Right atrium auricular region (tissue), 2 donors: ENCODE measurements at places on chromosomes 3 and 15. TPM values are rescaled to one million over a fixed set of nuclear protein-coding genes. Genes with fewer than 3 reads are reported as not detected.

AADACL2 gene
- total RNA-seq = not detected

GRCh38 chr3:193573403-193574191 lies 18.9 kb upstream of the ATP13A4 start:
- no peaks in the 10 kb centered on the region for H3K36me3 ChIP-seq
- DNase-seq = no peak
- no peak overlapping the region for H3K27ac ChIP-seq
- H3K27me3 ChIP-seq = no peaks in the 10 kb centered on the region

GRCh38 chr3:147854542-147854941 lies 445.4 kb downstream of the ZIC1 start:
- H3K27ac ChIP-seq = no peak overlapping the region
- DNase-seq = no peak
- no peaks in the 10 kb centered on the region for H3K36me3 ChIP-seq
- no peaks in the 10 kb centered on the region for H3K27me3 ChIP-seq
- H3K4me3 ChIP-seq = no peak overlapping the region

AADAC gene
- total RNA-seq = 0.39 TPM

SH2D7 gene
- not detected for total RNA-seq

DNA sequence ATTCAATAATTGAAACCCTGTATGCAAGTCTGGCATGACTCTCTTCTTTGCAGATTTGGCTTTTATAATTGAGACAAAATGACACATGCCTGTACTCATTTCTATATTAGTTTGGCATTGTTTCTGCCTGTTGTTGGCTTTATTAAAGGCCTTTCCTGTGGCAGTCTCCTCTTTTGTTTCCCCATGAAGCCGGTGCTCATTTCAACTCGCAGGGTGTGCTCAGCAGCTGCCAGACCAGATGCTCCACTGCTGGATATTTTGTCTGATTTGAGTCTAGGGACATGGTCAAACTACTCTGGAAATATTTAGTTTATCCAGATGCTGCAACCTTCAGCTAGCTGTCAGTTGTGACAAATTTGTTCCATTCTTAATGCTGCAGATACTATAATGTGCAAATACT lies 445.3 kb downstream of the NAALADL2 start:
- no peak overlapping the region for H3K4me3 ChIP-seq
- H3K27ac ChIP-seq = no peak overlapping the region
- H3K27me3 ChIP-seq = no peaks in the 10 kb centered on the region
- no peaks in the 10 kb centered on the region for H3K4me1 ChIP-seq
- DNase-seq = no peak
- no peaks in the 10 kb centered on the region for H3K36me3 ChIP-seq

GASK1A gene
- 2.1 TPM for total RNA-seq

- DNase-seq = no peak
- H3K4me1 ChIP-seq = no peaks in the 10 kb centered on the region
- H3K27ac ChIP-seq = no peak overlapping the region
- no peak overlapping the region for H3K4me3 ChIP-seq
- no peaks in the 10 kb centered on the region for H3K36me3 ChIP-seq
These were observed 9.2 kb upstream of the SIN3A start for GRCh38 chr15:75460646-75461045.

DNA sequence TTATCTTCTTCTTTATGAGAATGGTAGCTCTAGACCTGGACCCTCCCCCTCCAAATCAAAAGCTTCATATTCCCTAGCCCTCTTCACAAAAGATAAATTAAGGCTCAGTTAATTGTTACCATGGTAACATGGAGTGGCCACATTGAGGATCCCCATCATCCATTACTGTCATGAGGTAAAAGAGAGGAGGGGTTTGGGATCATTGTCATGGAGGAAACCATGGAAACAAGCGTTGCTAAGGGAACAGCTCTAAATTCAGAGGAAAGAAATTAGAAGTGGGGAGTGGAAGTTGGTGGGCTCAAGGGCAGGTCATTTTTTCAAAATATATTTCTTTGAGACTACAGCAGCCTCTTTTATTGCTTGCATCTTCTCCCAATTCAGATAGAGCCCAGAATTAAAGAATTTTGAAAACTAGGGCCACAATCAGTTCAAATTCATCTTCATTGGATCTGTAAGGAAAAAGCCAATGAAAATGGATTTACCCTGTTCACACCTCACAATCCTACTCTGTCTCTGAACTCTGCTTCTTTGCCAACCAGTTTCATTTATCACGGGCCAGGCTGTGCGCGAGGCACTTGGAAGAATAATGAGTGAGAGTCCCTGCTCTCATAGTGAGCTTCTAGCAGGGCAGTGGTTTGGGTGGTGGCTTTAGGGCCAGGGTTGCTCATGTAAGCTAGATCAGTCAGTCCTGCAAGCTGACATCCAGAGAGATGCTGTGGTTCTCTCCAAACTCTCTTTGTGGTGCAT lies 11.6 kb upstream of the AEN start:
- peaks cover 12% of the 10 kb centered on the region for H3K27me3 ChIP-seq
- no peak for DNase-seq

- no peak overlapping the region for H3K4me3 ChIP-seq
- DNase-seq = no peak
- no peak overlapping the region for H3K27ac ChIP-seq
- H3K36me3 ChIP-seq = no peaks in the 10 kb centered on the region
- H3K27me3 ChIP-seq = no peaks in the 10 kb centered on the region
These were observed 507.5 kb upstream of the TGFBR2 start for GRCh38 chr3:30098653-30099455.
